GM03348 (cell line): ENCODE measurements at places on chromosomes 13 and 19.
A peak's percentile ranks its signal among the peaks of the same experiment; 100 is the strongest.

DNA sequence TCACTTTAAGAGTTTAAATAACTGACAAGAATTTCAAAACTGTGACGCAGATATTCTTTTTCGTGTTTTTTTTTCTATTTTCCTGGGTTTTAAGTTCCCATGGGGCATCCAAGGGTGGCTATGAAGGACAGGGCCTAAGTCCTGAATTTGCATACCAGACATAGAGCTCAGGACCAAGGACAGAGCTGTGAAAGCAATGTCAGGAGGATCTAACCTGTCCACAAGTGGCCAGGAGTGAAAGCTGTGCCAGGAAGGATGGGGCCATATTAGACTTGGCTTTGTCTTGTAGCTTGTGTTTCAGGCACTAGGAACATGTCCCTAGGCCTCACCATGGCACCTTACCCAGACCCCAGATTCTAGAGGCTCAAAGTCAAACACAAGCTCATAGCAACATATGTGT, 289.4 kb upstream of the MIR17HG start:
- no peak for DNase-seq

- DNase-seq: no peak
Measured at GRCh38 chr19:23917856-23918255, 3.2 kb downstream of the ZNF726 start.

DNA sequence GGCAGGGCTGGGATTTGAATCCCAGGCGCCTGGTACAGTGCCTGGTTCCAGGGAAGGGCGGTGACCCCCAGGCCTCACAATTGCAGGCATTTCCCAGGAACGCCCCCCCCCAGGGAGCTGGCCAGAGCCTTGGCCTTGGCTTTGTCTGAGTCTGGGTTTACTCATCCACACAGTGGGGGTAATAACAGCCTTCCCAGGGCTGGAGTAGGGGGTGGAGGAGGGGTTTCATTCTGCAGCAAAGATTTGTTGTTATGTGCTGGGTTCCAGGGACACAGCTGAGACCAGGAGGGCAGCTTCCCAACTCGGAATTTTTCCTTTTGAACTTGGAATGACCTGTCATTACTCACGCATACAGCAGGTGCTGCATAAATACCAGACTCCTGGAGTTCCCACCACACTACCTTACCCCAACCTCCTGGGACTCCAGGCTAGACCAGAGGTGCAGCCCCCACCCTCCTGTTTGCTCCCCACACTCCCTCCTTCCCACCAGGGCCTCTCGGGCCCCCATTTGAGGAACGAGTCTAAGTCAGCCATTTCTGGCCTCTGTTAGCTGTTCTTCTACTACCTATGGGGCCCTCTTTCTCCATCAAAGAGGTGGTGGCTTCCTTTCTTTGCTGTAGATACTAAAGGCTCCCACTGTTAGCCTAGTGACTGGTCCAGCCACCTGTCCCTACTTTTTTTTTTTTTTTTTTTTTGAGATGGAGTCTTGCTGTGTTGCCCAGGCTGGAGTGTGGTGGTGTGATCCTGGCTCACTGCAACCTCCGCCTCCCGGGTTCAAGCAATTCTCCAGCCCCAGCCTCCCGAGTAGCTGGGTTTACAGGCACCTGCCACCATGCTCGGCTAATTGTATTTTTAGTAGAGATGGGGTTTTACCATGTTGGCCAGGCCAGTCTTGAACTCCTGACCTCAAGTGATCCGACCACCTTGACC, 1.6 kb upstream of the ADAMTS10 start:
- peak; percentile 86 for DNase-seq

DNA sequence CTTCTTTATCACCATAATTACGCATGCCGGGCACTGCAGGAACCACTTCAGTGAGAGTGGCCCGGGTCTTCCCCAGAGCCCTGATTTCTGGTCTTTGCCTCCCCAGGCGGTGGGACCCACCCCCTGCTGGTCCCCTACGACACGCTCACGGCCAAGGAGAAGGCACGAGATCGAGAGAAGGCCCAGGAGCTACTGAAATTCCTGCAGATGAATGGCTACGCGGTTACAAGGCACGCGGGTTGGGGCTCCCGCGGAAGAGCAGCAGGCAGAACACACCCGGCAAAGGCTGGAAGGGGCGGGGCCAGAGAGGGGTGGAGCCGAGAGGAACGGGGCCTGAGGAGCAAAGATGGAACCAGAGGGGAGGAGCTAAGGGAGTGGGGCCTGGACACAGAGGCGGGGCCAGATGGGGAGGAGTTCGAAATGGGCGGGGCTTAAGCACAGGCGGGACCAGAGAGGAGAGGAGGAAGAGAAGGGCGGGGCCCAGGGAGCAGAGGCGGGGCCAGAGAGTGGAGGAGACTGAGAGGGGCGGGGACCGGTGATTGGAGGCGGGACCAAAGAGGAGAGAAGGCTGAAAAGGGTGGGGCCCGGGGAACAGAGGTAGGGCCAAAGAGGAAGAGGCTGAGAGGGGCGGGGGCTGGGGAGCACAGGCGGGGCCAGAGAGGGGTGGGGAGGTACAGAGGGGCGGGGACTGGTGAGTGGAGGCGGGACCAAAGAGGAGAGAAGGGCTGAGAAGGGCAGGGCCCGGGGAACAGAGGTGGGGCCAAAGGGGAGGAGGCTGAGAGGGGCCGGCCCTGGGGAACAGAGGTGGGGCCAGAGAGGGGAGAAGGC, 73.4 kb downstream of the RYR1 start:
- peak; percentile 79 for DNase-seq

- no peak for DNase-seq
Measured at GRCh38 chr19:52603558-52604207, 33.6 kb downstream of the ZNF701 start.

GRCh38 chr19:56837492-56838023, 3.0 kb downstream of the PEG3 start:
- DNase-seq: no peak

DNA sequence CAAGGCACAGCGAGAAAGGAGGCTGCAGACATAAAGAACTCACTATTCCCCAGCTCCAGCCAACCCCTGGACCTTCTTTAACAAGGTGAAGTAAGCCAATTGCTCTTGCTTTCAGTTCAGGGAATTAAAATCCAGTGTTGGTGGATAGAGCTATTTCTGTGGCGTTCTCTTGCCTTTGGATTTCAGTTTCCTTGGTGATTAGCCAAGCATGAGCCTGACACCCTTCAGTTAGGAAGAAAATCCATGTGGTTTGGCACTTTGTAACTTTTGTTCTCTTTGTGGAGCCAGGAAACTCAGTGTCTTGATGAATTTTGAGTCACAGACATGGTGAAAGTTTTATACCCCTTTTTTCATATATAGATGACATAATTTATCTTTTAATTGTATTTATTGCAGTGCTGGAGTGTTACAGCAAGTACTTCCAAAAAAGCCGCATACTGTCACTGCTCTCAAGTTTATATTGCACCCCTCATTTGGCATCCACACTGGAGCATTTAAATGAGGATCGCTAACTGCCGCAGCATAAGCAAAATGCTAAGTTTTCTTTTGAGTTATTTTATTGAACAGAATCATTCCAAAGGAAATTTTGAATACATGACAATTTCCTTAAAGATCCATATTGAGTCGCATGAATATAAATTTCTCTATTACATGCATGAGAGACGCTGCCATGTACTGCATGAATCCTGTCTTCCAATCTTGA, 406.8 kb downstream of the MYO16 start:
- peak; percentile 7 for DNase-seq

DNA sequence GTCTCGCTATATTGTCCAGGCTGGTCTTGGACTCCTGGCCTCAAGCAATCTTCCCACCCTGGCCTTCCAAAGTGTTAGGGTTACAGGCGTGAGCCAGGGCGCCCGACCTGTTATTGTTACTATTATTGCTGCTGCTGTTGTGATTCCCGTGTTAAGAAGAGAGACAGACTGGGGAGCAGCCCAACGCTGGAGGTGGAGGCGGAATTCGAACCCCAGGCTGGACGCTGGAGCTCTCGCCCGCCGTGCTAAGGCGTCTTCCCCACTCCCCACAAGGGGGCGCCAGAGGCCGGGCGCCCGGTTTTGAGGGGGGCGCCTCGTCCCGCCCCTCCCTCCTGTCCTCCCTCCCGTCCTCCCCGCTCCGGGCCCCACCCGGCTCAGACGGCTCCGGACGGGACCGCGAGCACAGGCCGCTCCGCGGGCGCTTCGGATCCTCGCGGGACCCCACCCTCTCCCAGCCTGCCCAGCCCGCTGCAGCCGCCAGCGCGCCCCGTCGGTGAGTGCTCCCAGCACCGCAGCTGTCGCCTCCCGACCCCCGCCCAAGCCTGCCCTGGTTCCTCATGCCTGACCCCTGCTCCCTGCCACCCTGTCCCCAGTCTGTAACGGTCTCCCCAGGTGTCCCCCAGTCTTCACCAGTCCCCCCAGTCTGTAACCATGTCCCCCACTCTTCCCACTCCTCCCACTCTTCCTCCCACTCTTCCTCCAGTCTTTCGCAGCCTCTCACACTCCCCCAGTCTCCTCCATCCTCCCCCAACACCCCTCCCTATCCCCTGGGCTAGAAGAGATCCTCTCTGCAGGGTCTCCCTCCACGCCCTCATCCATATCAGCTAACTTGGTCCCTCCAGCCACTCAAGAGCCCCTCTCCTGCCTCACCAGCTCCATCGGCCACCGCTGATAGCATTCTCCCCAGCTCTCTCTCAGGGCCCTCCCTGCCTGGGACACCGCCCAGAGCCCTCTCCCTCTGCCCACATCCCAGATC, at the start of gene EHD2:
TSS of gene EHD2 (plus strand) at position 377 of the 976 bp plus-strand sequence. CDS start 3,191 bp downstream, outside the sequence.
- peak; percentile 97 for DNase-seq

DNA sequence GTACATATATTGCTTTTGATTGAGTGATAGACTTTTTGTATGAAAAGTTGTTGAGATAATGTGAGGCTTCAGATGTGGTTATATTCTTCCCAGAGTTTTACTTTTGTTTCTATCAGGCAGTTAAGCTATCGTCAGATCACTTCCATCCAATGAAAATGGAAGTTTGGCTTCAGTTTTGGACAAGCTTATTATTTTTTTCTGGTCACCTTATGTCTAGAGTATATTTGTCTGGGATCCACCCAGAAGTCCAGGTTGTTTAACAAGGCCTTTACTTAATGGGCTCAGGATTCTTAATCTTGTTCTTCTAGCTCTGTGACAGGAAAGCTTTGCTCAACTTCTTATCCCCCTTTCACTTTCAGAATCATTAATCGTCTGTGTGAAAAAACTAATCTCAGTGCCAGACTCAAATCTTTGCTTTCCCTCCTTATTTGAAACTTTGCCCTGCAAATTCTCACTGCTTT, 150.9 kb downstream of the PDS5B start:
- DNase-seq: peak; percentile 14

DNA sequence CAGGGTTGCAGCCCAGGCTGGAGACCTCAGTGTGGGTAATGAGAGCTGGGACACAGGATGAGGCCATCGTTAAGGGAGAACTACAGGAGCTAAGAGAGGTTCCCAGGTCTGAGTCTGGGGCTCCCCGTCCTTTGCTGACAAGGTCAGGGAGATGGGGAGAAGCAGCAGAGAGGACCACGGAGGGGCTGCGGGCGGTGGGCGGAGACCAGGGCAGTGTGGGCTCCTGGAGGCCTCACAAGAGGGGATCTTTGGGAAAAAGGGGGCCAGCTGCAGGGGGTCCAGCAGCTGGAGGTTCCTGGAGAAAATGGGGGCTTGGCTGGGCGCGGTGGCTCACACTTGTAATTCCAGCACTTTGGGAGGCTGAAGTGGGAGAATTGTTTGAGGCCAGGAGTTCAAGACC, 16.0 kb downstream of the RFX1 start:
- no peak for DNase-seq

DNA sequence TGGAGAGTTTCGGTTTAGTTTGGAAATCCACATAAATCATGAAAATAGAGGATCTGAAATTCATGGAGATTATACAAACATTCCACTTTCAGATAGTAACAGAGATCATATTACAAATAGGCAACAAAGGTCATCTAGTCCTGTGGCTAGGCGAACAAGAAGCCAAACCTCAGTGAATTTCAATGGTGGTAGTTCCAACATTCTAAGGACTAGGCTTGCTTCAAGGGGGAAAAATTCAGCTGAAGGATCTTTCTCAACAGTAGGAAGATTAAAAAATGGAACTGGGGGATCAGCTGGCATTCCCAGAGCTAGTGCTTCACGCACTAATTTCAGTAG, 47.0 kb downstream of the FOXO1 start:
- no peak for DNase-seq

GRCh38 chr13:42367831-42368230, 95.9 kb downstream of the AKAP11 start:
- DNase-seq: no peak

DNA sequence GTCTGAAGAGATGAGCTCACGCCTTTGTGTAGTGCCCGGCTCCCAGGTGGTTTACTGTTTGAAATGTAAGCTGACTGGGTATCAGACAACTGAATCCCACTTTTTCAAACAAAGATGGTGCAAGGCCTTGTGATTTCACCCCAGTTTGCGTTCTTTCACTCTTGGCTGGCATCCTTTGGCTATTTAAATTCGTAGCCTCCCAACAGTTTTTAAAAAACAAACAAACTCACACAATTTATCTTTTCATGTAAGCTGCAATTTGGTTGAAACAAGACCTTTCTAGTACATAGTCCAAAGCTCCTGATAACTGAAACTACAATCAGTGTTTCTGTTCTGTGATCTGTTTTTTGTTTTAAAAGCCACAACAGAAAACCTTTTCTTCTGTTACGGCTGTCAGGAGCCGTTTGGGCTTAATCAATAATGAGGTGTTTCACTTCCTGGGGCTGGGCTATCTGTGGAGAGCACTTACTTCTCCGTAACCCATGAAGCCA, 65.1 kb upstream of the NPAS1 start:
- no peak for DNase-seq

- DNase-seq: peak; percentile 79
Measured at GRCh38 chr13:110616103-110617101, 1.1 kb downstream of the NAXD start.

GRCh38 chr13:77184455-77184854, 142.4 kb downstream of the MYCBP2 start:
- DNase-seq: no peak
